ENCODE measurements at places on chromosomes 3 and 15.

DNA sequence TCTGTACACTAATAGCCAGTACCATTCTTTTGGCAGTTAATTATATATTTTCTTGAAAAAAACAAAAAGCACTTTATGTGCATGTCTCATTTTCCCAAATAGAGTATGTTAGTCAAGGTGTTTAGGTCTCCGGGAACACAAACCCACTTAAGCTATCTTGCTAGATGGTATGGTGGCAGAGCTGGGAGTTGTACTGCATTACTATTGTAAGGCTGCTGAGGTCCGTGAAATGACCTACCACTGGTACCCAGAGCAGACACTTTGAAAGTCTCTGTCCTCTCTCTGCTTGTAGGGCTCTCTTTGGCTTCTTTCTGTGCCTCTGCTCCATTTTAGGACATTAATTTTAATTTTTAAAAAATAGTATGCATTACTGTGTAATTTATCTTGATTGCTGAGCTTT lies 8.8 kb downstream of the TMOD3 start:
- DNase-seq: no peak

DNA sequence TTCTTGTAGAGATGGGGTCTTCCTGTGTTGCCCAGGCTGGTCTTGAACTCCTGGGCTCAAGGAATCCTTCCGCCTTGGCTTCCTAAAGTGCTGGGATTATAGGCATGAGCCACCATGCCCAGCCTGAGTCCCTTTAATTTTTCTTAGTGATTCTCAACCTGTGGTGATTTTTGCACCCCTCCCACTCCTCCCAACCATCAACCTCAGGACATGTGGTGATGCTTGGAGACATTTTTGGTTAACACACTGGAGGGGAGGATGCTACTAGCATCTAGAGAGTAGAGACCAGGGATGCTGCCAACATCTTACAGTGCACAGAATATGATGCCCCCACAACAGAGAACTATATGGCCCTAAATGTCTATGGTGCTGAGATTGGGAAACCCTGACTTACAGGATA lies 83.0 kb upstream of the LMOD3 start:
- DNase-seq: no peak

DNA sequence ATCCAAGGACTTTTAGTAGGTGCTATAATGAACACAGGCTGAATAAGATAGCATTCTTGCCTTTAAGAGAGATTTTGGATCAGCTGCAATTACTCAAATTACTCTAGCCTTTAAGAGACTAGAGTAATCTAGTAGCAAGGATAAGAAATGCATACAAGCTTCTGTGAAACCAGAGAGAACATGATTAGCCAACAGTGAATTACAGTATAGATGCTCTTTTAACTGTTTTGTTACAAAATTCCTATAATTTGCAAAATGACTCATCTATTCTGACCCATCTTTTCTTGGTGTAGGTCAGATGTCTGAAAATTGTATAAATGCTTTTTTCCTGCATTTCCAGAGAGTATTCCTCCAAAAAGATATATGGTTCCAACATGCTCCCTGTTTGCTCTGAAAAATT lies 66.9 kb downstream of the CEP63 start:
- DNase-seq: no peak

DNA sequence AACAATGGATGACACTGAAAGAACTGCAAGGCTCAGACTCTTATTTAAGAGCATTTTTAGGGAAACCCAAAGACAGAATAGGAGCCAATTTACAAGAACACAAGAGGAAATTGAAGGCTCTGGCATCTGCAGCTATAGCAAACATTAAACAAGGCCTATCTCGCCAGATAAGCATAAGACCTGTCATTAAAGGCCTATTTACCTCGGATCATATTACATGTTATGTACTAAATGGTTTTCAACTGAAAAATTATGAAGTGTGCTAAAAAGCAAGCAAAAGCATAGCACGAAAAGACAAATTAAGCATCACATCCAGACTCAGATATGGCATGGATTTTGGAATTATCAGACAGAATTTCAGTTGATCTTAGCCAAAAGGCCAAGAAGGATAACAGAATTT lies 617.1 kb downstream of the SQOR start:
- DNase-seq: peak; percentile 35

DNA sequence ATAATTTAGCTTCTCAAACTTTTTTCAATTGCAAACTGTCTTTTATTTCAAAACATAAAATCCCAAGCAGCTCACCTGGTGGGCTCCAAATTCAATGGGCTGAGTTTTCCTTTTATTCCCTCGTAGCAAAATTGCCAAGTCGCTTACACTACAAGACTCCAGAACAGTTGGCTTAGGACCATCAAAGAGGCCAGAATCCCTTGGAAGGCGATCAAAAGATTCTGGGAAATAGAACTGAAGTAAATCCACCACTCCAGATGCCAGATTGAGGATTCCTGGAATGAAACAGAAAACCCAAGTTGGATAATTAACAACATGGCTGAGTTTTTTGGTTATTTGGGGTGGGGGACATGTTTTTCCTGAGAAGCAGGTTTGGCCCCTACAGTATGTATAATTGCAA lies 87.7 kb upstream of the DCLK3 start:
- no peak for DNase-seq

DNA sequence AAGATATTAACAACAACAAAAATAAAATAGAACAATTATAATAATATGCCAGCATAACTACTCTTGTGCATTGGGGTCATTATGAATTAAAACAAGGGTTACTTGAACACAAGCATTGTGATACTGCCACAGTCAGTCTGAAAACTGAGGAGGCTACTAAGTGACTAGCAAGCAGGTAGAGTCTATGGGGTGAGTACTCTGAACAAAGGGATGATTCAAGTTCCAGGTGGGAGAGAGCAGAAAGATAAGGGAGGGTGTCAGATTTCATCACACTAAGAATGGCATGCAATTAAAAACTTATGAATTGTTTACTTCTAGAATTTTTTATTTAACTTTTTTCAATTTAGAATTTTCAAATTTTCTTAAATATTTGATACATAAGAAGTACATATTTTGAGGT lies 754.4 kb upstream of the GOLIM4 start:
- DNase-seq: no peak

- no peak for DNase-seq
These were observed 433.1 kb upstream of the KCNMB2 start for GRCh38 chr3:178103140-178103539.

DNA sequence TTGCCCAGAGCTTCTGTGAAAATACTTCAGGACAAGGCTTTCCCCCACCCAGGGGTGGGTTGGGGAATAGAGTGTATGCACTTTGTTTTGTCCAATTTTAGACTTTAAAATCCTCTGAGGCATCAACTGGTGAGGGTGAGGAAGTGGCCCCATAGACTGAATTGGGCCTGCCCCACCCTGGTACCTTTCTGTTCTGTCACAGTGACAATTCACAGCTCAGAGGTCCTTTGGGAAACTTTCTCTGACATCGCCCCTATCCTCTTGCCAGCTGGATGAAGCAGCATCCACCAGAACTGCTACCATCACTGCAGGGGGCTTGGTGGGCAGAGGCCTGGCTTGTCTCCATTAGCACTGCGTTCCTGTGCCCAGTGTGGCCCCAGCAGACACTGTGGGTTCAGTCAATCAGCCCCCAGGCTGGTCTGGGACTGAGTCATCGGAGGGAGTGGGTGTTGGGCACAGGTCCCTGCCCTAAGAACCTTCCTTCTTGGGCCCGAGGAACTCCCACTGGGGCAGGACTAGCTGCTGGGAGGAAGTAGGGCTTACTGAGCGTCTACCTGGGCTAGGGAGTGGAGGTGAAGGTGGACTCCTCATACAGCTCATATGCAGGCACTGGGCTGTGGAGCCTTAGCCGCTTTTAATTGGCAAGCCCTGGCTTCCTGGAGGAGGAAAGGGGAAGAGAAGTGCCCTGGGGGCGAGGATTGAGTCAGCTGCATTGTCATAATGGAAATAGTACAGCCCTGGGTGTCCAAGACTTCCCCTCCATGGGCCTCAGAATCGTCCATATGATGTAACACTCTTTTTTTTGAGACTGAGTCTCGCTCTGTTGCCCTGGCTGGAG lies 1.5 kb upstream of the PPM1M start:
- no peak for DNase-seq

DNA sequence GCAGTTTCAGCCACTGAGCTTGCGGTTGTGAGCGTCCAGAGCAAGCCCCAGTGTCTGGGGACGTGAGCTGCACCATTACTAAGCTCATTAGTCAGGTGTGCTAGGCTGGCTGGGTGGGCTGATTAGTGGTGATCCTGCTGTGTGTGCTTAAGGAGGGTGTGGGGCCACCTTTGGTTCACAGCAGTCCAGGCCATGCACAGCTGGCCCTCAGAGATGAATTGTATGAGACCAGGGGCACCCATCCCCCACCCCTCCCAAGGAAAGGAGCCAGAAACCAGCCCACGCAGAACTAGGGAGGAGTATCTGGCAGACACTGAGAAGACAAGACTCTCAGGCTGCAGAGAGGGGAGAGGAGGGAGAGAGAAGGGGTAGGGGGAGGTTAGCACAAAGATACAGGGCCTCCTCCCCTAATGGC lies 3.8 kb downstream of the TYRO3 start:
- DNase-seq: no peak

DNA sequence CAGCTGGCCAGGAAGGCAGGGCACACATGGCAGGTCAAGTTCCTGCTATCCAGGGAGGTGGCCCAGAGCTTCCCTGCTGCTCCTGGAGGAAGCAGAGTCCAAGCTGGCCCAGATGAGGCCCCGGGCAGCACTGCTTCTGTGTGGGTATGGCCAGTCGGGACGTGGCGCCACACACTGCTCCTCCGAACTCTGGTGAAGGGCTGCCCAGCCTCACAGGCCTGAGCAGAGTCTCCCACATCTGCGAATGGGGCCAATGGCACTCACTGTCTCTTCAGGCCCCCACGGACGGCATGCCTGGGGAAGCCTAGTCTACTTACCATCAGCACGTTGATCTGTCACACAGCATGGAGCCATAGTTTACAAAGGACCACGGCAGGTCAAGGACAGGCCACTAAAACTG lies 2.5 kb upstream of the PLA2G4F start:
- no peak for DNase-seq

DNA sequence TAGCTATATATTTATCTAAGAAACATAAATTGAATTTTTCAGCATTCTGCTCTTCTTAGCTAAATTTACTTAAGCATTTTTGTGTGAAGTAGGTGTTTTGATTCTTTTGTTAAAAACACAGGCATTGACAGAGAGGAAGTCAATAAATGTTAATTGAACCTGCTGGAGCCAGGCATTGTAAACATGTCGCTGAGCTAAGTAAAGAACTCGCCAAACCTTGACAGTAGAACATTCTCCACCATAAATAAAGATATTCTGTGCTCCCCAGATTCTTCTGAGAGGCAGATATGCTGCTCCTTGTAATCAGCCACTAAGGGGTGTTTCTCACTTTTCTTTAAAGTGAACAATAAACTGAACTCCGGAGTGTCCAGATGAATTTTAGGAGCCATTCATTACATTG lies 38.4 kb downstream of the SYNM start:
- peak; percentile 18 for DNase-seq

DNA sequence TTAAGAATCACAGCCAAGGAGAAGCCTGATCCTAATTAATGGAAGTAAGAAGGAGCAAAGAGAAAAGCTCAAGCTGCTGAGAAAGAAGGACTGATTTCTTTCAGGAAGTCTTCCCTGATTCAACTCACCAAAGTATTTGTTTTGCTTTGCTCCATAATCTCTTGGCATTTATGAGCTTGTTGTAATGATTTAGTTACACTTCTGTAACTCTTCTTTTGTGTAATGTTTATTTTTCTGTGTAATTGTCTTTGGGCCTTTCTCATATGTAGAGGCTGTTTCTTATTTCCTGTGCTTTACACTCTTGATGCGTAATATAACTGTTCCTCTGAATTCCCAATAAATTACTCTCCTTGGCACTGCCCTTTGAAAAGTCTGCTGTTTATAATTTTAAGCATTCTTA lies 80.0 kb downstream of the COL6A5 start:
- DNase-seq: peak; percentile 4

DNA sequence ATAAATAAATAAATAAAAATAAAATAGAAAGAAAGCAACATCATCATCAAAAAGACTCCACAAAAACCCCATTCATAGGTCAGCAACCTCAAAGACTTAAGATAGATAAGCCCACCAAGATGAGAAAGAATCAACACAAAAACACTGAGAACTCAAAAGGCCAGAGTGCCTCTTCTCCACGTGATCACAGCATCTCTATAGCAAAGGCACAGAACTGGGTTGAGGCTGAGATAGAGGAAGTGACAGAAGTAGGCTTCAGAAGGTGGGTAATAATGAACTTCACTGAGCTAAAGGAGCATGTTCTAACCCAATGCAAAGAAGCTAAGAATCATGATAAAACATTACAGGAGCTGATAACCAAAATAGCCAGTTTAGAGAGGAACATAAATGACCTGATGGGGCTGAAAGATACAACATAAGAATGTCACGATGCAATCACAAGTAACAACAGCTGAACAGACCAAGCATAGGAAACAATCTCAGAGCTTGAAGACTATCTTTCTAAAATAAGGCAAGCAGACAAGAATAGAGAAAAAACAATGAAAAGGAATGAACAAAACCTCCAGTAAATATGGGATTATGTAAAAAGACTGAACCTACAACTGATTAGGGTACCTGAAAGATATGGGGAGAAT lies 26.4 kb downstream of the GNB5 start:
- DNase-seq: no peak

DNA sequence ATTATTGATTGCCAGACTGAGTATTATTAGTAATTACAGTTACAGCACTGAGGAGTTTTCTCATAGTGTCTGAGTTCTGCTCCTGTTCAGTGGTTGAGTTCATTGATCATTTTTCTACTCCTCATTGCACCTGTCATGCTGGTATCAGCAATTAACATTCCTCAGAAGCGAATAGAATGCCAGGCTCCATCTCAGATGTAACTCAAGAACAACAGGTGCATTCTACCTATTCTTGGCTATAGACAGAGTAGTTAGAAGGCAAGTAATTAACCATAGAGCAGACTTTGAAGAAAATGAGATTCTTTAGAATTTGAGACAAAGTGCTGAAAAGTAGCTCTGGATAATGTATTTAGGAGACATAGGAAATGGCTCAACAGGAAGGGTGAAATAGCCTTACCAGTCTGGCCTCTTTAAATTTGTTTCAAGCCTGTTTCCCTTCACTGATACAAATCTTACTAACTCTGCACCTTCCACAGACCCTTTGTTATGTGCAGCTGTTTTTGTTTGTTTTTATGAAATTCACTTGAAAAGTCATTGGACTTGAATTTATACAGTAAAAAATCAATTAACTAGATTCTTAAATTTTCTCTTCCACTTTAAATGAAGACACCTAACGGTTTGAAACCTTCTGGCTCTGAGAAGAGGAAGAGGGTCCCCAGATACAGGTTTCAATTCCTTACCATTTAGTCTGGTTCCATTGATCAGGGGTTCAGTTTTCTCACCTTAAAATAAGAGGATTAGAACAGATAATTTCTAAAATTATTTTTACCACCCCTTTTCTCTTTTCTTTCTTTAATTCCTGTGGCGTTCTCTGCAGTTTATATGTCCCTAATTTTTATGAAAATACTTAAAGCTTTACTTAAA lies 109.6 kb downstream of the FNDC3B start:
- DNase-seq: no peak

- DNase-seq: no peak
These were observed 141.0 kb downstream of the CHDH start for GRCh38 chr3:53705024-53705745.

GRCh38 chr3:113249111-113249510 lies 37.8 kb downstream of the BOC start:
- no peak for DNase-seq
